ENCODE measurements at places on chromosomes 7 and 10.
A peak's percentile ranks its signal among the peaks of the same experiment; 100 is the strongest.

- H3K36me3 ChIP-seq, result no peaks in the 10 kb centered on the region
- H3K27me3 ChIP-seq, result no peaks in the 10 kb centered on the region
- DNase-seq, result no peak
Observed at GRCh38 chr10:3865565-3865964, 80.6 kb upstream of the KLF6 start.

GRCh38 chr10:5547931-5548660, 23.3 kb downstream of the CALML3 start:
- H3K36me3 ChIP-seq, result no peaks in the 10 kb centered on the region
- DNase-seq, result no peak
- no peak overlapping the region for H3K4me3 ChIP-seq

GRCh38 chr10:23540401-23541030, 101.6 kb downstream of the OTUD1 start:
- DNase-seq, result no peak
- H3K4me3 ChIP-seq, result no peak overlapping the region
- no peak overlapping the region for H3K27ac ChIP-seq
- no peaks in the 10 kb centered on the region for H3K36me3 ChIP-seq
- H3K27me3 ChIP-seq, result peaks cover 13% of the 10 kb centered on the region

GRCh38 chr7:91149341-91150246, 114.6 kb upstream of the FZD1 start:
- H3K4me3 ChIP-seq, result no peak overlapping the region
- no peak overlapping the region for H3K27ac ChIP-seq
- H3K36me3 ChIP-seq, result no peaks in the 10 kb centered on the region
- H3K4me1 ChIP-seq, result no peaks in the 10 kb centered on the region
- H3K27me3 ChIP-seq, result no peaks in the 10 kb centered on the region
- DNase-seq, result no peak

DNA sequence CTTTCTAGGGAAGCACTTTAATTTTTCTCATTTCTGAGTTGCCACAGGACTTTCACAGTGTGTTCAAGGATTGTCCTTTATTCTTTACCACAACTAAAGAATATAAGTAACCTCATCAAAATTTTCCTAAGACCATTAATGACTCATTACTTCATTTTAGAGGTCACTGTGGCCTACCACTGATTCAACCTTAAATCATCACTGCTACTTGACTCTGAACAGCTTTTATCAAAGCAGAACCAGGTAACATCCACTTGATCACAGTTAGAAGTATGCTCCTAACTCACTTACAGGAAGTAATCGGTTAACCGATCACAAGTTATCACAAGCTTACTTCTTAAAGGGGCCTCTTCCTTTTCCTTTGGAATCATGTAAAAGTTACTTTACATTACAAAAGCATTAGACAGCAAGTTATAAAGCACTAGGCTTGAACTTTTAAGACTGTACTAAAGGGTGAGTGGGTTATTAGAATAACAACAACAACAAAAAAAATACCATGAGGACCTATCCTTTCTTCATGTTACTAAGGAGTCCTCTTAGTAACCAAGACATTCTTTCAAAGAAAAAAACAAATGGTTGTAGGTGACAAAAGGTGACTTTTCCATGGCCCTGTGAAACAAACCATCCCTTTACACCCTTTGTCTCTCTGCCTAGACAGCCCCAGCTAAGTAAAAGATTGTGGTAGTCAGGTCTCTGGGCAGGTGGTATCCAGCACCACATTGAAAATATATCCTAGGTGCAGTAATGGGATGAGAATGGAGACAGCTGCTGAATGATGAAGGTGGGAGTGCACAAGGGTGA, 40.0 kb upstream of the PDK4 start:
- H3K36me3 ChIP-seq, result no peaks in the 10 kb centered on the region
- no peak overlapping the region for H3K4me3 ChIP-seq
- H3K27ac ChIP-seq, result no peak overlapping the region
- DNase-seq, result no peak
- H3K4me1 ChIP-seq, result no peaks in the 10 kb centered on the region
- H3K27me3 ChIP-seq, result no peaks in the 10 kb centered on the region

DNA sequence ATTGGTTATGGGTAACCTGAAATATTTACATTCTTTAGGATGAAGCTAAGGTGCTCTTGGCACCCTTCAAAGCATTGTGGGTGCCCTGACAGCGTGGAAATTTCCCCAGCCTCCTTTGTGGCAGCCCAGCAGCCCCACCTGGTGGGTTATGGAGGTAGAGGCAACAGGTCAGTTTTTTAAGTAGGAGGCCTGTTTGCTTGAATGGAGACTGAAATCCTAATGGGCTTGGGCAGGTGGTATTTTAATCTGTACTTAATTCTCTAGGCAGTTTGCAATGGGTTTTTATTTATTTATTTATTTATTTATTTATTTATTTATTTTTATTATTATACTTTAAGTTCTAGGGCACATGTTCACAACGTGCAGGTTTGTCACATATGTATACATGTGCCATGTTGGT, 139.4 kb downstream of the EPC1 start:
- H3K27me3 ChIP-seq, result no peaks in the 10 kb centered on the region
- peaks cover 2% of the 10 kb centered on the region for H3K4me1 ChIP-seq
- no peak overlapping the region for H3K27ac ChIP-seq
- no peaks in the 10 kb centered on the region for H3K36me3 ChIP-seq

GRCh38 chr10:121947343-121948330, 19.8 kb upstream of the ATE1 start:
- DNase-seq, result no peak
- H3K27ac ChIP-seq, result no peak overlapping the region
- H3K4me1 ChIP-seq, result no peaks in the 10 kb centered on the region
- H3K36me3 ChIP-seq, result no peaks in the 10 kb centered on the region

DNA sequence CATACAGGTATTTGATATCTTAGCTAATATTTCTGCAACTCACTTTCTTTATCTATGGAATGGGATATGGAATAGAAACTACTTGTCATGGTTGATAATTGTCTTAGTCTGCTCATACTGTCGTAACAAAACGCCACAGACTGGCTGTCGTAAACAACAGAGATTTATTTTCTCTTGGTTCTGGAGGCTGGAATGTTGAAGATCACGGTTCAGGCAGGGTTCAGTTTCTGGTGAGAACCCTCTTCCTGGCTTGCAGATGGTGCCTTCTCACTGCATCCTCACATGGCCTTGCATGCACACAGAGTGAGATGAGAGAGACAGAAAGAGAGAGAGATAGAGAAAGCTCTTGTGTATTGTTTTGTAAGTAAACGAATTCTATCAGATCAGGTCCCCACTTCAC, 332.7 kb upstream of the MAGI2 start:
- H3K27ac ChIP-seq, result no peak overlapping the region
- no peaks in the 10 kb centered on the region for H3K27me3 ChIP-seq
- H3K4me1 ChIP-seq, result no peaks in the 10 kb centered on the region
- no peaks in the 10 kb centered on the region for H3K36me3 ChIP-seq
- no peak overlapping the region for H3K4me3 ChIP-seq

DNA sequence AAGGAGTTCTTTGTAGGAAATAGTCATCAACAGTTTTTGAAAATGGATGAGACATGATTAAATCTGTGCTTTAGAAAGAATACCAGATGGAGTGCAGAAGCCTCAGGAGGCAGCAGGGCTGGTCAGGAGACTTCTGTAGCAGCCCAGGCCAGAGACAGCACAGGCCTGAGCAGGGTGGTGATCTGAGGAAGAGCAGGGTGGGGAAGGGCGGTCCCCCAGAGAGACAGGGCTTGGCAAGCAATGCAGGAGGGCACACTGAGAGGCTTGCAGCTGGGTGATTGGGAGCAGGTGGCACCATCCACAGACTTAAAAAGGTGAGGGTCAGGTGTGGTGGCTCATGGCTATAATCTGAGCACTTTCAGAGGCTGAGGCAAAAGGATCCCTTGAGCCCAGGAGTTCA, 4.3 kb upstream of the SMKR1 start:
- no peak for DNase-seq
- H3K4me1 ChIP-seq, result peaks cover 61% of the 10 kb centered on the region
- no peaks in the 10 kb centered on the region for H3K27me3 ChIP-seq
- H3K4me3 ChIP-seq, result no peak overlapping the region

DNA sequence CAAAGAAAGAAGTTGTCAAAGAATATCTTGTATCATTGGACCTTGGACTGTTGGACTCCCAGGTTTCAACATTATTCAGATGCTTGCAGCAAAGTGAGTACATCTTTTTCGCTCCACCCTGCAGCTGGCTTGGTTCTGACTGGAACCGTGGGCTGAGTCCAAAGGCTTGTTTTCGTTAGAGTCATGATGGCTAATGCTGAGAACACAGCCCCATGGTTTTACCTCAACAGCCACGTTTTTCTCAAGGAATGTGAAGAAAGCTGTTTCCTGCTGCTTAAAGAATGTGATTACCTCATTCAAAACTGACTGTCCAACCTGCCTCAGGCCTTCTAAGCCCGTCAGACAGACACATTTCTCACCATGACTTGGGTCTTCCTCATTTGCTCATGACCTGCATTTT, 69.5 kb downstream of the STEAP1B start:
- peaks cover 3% of the 10 kb centered on the region for H3K27me3 ChIP-seq
- H3K4me1 ChIP-seq, result peaks cover 3% of the 10 kb centered on the region

GRCh38 chr7:19772306-19772705, 1.1 kb downstream of the TMEM196 start:
- peaks cover 3% of the 10 kb centered on the region for H3K4me1 ChIP-seq
- no peak overlapping the region for H3K4me3 ChIP-seq
- no peak overlapping the region for H3K27ac ChIP-seq
- no peaks in the 10 kb centered on the region for H3K36me3 ChIP-seq
- no peak for DNase-seq
- peaks cover 26% of the 10 kb centered on the region for H3K27me3 ChIP-seq

- H3K4me3 ChIP-seq, result no peak overlapping the region
- no peaks in the 10 kb centered on the region for H3K27me3 ChIP-seq
- H3K36me3 ChIP-seq, result no peaks in the 10 kb centered on the region
- no peak overlapping the region for H3K27ac ChIP-seq
- no peak for DNase-seq
Observed at GRCh38 chr7:119900996-119901672, 371.8 kb upstream of the KCND2 start.

DNA sequence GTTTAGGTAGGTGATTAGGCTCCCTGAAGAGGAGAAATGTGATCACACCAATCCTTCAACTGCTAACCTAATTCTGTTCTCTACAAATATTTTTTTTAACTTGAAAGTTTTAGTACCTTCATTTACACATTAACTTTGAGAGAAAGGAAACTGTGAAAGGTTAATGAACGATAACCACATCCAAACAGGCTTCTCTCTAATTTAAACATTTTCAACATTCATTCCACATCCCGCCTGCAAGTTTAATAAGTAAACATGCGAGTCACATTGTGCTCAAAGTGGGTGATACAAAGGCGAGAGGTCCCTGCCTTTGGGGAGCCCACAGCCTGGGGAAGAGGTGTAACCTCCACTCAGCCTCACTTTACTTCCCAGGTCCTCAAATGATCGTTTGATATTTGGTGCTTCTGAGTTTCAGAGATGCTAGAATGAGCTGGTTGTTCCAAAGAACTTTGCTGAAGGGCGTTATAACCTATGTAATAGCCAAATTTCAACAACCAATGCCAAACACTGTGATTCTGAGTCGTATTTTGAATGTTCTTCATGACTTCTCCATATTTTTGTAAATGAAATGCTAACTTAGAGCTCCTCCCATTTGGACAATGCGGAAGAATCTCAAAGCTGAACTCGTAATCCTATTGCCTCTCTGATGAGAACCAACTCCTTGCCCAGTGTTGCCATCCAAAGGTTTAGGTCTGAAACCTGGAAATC, 47.5 kb downstream of the DENND2A start:
- no peaks in the 10 kb centered on the region for H3K36me3 ChIP-seq
- no peak overlapping the region for H3K27ac ChIP-seq
- peaks cover 4% of the 10 kb centered on the region for H3K4me1 ChIP-seq
- no peak for DNase-seq
- peaks cover 24% of the 10 kb centered on the region for H3K27me3 ChIP-seq

DNA sequence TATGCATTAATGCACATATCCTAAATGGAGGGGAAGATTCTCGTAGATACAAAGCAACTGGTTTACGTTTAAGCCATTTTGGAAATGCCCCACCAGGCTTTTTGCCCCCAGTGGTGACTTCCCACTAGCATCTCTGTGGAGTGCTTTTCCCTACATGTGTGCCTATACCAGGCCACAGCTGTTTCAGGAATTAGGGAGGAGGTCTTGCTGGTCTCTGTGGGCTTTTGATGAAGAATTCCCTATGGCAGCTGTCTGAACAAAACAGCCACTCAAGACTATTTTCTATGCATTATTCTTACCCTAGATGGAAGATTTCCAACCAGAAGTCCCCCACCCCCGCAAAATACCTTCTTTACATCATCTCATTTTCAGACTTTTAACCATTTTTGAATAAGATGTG, 52.0 kb upstream of the NMT2 start:
- no peaks in the 10 kb centered on the region for H3K27me3 ChIP-seq
- H3K4me3 ChIP-seq, result no peak overlapping the region
- no peak for DNase-seq

- no peak for DNase-seq
- no peak overlapping the region for H3K4me3 ChIP-seq
- H3K27me3 ChIP-seq, result no peaks in the 10 kb centered on the region
- peaks cover 3% of the 10 kb centered on the region for H3K36me3 ChIP-seq
- H3K4me1 ChIP-seq, result no peaks in the 10 kb centered on the region
Observed at GRCh38 chr10:98257961-98258360, 10.0 kb downstream of the LOXL4 start.

DNA sequence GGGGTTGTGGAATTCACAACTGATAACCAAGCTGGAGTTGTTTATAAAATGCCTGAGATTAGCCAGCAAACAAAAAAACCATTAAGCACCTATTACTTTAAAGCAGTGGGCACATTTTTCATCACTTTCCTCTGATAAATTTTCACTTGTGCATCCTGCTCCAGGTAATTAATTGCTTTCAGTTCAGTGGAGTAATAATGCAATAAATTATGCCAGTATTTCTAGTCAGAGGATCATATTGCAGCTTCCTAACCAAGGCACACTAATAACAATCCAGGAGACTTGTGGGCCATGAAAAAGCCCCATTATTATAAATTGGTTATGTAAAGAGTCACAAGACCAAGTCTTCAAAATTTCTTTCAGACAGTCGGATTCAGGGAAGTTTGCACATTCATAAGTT, 193.2 kb downstream of the LRMDA start:
- no peak overlapping the region for H3K27ac ChIP-seq
- no peak overlapping the region for H3K4me3 ChIP-seq
- no peaks in the 10 kb centered on the region for H3K27me3 ChIP-seq
- no peaks in the 10 kb centered on the region for H3K36me3 ChIP-seq

GRCh38 chr10:73759512-73760115, 15.4 kb downstream of the SEC24C start:
- peaks cover 71% of the 10 kb centered on the region for H3K36me3 ChIP-seq
- peak overlapping the region; percentile 21 for H3K4me3 ChIP-seq
- DNase-seq, result peak; percentile 44

DNA sequence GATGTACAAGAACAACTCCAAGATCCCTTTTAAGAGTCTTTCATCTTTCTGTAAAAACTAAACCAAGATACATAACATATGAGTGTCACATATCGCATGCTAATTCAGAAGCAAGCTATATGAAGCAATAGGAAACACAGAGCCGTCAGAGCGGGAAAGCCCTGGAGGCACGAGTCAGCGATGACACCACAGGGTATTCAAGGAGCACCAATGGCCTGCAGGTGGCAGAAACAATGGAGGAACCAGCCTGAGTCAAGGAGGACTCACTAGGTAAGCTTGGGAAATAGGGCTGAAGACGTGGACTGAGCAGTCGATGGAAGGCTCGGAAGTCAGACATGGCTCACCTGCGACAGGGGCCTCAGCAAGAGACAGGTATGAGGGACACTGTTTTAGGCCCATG, 214.4 kb downstream of the FAM107B start:
- DNase-seq, result peak; percentile 81
- no peaks in the 10 kb centered on the region for H3K27me3 ChIP-seq
- peak overlapping the region; percentile 46 for H3K4me3 ChIP-seq
- peak overlapping the region; percentile 95 for H3K27ac ChIP-seq

GRCh38 chr7:41576166-41576565, 126.7 kb downstream of the INHBA start:
- no peaks in the 10 kb centered on the region for H3K27me3 ChIP-seq
- H3K27ac ChIP-seq, result no peak overlapping the region
- no peak for DNase-seq
- H3K36me3 ChIP-seq, result no peaks in the 10 kb centered on the region
- H3K4me1 ChIP-seq, result no peaks in the 10 kb centered on the region

Measured in activated CD4-positive, alpha-beta memory T cell treated with anti-CD3 and anti-CD28 coated beads, Interleukin-2, amount 10 ng/mL, durations not matched to agents 7 days and 5 days (primary cell).